Activated CD4-positive, CD25-positive, alpha-beta regulatory T cell treated with anti-CD3 and anti-CD28 coated beads, Interleukin-2, amount 50 U/mL, for 16 hours (primary cell): ENCODE measurements at places on chromosomes 3 and 15.

DNA sequence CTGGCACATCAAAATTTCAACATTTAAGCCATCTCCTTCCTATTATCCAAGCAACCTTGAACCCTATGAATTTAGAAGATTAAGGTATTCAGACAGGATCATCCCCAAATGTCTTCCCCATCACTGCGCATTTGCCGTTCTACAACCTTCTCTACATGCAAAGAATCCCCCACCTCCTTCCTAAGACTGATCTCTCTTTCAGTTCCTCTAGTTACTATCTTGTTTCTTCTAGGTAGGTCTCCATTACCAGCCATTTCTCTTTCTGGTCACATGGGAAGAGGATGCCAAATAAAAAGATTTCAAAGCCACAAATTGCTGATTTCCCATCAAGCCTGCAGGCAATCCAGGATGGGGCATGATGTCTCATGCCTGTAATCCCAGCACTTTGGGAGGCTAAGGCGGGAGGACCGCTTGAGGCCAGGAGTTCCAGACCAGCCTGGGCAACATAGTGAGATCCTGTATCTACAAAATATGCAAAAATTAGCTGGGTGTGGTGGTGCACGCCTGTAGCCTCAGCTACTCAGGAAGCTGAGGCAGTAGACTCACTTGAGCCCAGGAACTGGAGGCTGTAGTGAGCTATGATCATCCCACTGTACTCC is 29.7 kb upstream of the MTMR10 start:
- DNase-seq: no peak

DNA sequence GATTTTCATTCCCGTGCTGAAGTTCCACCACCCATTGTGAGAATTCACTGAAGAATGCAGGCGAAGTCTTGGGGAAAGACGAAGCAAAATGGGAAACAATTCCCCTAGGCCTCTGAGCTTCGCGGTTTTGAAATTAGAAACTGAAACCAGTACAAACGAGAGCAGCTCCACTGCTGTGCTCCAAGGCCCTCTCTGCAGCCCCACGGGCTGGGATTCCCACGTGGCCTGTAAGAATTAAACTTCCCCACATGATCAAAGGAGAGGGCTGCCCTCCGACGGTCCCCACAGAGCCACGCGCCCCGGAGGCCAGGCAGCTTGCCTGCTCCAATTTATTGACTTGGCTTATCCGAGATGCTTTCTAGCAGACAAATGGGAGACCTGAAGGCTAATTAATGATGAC is 144.0 kb downstream of the GREM1 start:
- DNase-seq: no peak

DNA sequence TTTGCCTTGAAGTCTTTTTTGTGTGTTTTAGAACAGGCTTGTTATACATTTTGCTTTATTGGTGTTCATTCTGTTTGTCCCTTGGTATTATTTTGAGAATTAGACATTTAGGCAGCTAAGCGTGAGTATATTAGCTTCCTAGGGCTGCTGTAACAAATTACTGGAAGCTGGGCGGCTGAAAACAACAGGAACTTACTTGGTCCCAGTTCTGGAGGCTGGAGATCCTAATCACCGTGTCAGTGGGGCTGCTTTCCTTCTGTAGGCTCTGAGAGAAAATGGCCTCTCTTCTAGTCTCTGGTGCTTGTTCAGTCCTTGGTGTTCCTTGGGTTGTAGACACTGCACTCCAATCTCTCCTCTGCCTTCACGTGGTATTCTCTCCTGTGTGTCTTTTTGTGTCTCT is 142.3 kb downstream of the KLHL25 start:
- DNase-seq: no peak

GRCh38 chr3:59334585-59334984 is 284.8 kb upstream of the CFAP20DC start:
- DNase-seq: no peak

DNA sequence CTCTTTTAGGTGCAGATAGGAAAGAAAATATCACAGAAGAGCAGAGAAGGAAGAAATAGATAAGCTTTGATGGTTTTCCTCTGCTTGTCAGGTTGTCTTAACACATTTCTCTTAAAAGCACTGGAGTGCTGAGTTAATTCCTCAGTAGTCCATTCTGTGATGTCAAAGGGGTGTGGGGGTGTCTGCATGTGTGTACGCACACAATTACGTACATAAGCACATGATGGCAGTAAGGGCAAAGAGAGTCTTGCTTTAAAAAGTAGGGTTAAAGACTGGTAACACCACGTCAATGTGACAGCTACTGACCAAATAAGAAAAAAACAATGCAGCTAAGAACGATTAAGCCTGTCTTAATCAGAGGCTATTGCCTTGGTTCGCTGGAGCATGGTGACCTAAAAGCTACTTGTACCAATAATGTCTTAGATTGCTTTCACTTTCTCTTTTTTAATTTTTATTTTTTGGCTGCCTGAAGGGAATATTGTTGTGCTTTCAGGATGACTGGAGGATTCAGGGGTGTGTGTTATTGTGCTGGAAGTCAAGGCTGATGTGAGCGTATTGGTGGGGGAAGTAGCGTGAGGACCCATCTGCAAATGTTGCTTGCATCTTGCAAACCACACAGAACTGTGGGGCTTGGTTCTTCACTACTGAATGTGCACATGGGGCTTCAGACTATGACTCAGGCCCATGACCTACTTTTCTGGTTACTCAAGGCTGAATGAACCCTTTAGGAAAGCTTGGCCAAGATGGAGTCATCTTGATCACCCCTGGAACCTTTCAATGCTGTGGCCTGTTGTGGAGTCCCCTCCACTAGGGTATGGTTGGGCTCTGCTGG is 417.8 kb upstream of the TPM1 start:
- DNase-seq: no peak

GRCh38 chr15:69126054-69126469 is 34.4 kb upstream of the GLCE start:
- DNase-seq: no peak

GRCh38 chr15:35465783-35466182 is 80.2 kb downstream of the DPH6 start:
- DNase-seq: no peak

GRCh38 chr15:40063563-40064011 is 24.6 kb upstream of the SRP14 start:
- DNase-seq: no peak

- DNase-seq: no peak
These were observed 479.9 kb downstream of the MAGI1 start for GRCh38 chr3:65558826-65559225.

GRCh38 chr15:95715906-95716656 is 614.4 kb upstream of the NR2F2 start:
- DNase-seq: no peak

DNA sequence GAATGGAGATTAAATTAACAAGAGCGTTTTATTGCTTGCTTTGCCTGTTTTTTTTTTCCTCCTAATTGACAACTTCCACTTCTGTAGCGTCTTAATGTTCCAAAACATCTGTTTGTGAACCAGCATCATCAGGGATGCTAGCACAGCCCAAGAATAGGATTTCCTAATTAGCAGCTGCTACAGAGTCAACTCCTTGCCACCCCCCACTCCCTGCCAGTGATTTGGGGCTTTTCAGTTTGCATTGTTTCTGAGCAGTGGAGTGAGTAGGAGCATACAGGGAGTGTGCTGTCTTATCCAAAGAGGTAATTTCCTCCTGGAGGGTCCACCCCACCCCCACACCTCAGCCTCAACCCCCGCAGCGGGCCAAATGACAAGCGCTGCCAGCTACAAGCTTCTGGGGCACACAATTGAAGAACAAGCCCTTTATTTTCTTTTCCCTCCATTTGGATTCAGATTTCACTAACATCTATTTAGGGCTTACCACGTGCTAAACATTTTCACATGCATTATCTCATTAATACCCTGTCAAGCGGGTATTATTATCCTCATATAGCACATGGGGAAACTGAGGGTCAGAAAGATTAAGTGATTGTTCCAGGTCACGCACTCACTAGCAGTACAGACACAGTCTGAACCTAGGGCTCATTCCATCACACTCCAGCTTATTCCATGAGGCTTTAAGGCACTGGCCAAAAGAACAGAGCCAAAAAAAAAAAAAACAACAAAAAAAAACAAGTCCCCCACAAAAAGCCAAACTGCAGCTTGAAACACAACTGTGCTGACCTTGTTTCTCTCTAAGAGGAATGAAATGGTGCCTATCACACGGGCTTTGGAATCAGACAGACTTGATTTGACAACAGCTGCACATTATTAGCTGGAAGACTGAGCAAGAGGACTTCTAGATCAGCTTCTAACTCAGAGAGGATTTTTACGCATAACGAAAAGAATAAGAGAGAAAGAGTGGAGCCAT is 16.4 kb downstream of the HEG1 start:
- no peak for DNase-seq

DNA sequence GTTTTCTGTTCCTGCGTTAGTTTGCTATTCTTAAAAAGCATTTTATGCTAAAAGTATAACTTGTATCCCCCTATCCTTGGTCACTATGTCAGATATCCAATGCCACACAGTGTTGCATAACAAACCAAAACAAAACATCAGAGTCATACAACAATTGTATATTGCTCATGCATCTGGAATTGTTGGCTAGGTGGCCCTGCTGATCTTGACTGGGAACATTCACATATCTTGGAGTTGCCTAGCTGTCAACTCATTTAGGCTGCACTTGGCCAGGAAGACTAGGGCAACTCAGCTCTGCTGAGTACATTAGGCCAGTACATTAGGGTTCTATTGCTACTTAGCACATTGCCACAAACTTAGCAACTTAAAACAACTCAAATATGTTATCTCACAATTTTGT is 706.5 kb upstream of the UBE2E2 start:
- no peak for DNase-seq

- DNase-seq: no peak
These were observed 66.1 kb upstream of the GLCE start for GRCh38 chr15:69094124-69094921.

DNA sequence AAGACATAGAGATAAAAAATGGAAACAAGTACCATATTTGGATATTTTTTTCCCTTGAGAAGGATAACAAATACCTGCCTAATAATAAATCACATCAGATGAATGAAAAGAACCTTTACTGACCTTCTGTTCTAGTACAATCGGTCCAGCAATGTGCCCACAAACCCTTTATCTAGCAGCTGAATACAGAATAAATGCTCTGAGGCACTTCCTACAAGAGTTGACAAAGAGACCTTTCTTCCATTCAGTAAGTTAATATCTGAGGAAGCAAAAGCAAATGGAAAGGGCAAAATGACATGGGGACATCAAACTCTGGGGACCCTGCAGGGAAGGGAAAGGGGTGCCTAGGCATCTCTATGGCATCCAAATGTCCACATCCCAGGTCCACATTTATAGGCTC is 115.8 kb downstream of the NEK10 start:
- no peak for DNase-seq

GRCh38 chr15:73800662-73801345 is 47.7 kb upstream of the INSYN1 start:
- no peak for DNase-seq

DNA sequence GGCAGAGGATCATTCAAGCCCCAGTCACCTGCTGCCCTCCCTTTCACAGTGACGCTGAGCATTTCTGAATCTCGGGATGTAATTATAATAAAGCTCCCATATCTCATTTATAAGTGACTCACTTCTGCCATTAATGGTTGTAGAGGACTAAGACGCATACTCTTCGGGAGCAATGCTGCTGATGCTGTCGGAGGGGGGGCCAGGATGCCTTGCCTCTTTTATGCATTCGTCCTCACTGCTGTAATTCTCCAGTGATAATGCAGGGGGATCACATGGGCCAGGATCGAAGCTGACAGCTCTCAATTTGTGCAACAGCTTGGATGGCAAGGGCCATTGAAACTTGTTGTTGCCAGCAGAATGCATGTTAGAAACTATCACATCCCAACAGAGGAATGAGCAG is 3.1 kb downstream of the HRH1 start:
- no peak for DNase-seq

DNA sequence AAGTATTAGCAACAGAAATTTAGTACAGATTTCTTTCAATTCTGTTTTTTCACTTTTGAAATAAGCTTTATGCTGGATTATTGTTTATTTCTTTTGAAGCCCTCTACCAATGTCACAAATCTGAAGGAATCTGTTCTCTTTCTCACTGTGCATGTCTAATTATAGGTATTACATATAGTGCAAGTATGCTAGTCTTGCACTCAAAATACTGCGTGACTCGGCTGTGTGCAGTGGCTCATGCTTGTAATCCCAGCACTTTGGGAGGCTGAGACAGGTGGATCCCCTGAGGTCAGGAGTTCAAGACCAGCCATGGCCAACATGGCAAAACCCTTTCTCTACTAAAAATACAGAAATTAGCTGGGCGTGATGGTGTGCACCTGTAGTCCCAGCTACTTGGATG is 95.8 kb upstream of the PLAAT1 start:
- DNase-seq: no peak

- no peak for DNase-seq
These were observed 165.6 kb downstream of the XXYLT1 start for GRCh38 chr3:195105389-195105788.

DNA sequence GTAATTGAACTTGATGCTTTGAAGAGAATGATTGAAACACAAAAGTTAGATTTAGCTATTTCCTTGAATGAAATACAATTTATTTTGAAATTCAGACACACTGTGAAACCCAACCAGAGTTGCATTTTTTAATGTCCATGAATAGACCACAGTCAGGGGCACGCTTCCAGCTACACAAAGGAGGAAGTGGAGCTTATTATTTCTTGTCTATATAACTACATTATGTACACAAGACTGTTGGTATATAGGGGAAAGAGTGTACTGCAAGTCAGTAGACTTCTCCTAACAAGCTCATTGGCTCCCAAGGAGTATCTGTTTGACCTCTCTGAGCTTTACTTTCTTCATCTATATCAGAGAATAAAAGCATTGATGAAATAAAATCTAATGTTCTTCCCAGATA is 326.2 kb downstream of the RYR3 start:
- no peak for DNase-seq

DNA sequence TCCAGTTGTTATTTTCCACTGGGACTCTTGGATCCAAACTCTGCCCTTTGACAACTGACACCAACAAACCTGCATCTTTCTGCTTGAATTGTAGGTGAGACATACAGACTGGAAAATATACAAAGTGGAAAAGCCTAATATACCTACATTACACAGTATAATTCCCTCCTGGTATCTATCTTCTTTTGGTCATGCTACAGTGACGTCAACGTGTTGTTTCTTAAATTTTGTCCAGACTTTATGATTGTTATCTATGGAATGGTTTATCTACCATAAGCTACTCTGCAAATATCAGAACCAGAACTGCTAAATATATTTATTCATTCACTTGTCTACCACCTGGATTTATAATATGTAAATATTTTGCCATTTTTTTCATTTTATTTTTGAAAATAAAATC is 264.3 kb upstream of the ZPLD1 start:
- no peak for DNase-seq

GRCh38 chr3:16496408-16497222 is 16.9 kb downstream of the RFTN1 start:
- DNase-seq: no peak

DNA sequence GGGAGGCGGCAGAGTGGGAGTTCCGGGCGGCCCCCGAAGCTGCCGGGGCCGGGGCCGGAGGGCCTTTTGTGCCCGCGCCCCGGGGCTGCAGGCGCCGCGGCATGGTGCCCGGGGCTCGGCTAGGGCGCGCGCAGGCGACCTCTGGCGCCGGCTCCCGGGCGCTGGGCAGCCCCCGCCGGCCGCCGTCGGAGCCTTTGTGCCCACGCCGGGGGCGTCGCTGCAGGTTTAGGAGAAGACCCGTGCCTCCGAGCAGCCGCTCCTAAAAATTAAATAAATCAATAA is 299 bp downstream of the PAQR9 start:
- no peak for DNase-seq

GRCh38 chr15:53982071-53982680 is 3.9 kb downstream of the UNC13C start:
- no peak for DNase-seq

- no peak for DNase-seq
These were observed 397.4 kb upstream of the TMCO5A start for GRCh38 chr15:37536967-37537605.

- no peak for DNase-seq
These were observed 115.9 kb downstream of the VPS8 start for GRCh38 chr3:184927796-184928315.
